ENCODE measurements at places on chromosomes 13 and 19. TPM values are rescaled to one million over a fixed set of nuclear protein-coding genes. Genes with fewer than 3 reads are reported as not detected.

Gene KLK13
- not detected for total RNA-seq

Gene CEACAM20
- total RNA-seq, result not detected

Gene FARP1
- total RNA-seq, result 17.5 TPM

Gene PRODH2
- total RNA-seq, result not detected

Gene ZNF543
- 7.9 TPM for total RNA-seq

Gene TMIGD2
- total RNA-seq, result not detected

Gene CEACAM5
- total RNA-seq, result not detected

Gene KLF12
- total RNA-seq, result 7.7 TPM

Gene EPS8L1
- 3.3 TPM for total RNA-seq

Gene ZNF709
- total RNA-seq, result 3.6 TPM

Gene DAND5
- not detected for total RNA-seq

Gene ELSPBP1
- total RNA-seq, result not detected
